Activated naive CD4-positive, alpha-beta T cell treated with Interleukin-2 at 50 U/mL for 16 hours (primary cell): ENCODE measurements at places on chromosomes 2 and 18.

GRCh38 chr2:136118819-136119716 lies 1.1 kb upstream of the CXCR4 start:
- peak; percentile 81 for DNase-seq

- DNase-seq: no peak
Measured at GRCh38 chr18:43482136-43482535, 204.8 kb upstream of the SYT4 start.

DNA sequence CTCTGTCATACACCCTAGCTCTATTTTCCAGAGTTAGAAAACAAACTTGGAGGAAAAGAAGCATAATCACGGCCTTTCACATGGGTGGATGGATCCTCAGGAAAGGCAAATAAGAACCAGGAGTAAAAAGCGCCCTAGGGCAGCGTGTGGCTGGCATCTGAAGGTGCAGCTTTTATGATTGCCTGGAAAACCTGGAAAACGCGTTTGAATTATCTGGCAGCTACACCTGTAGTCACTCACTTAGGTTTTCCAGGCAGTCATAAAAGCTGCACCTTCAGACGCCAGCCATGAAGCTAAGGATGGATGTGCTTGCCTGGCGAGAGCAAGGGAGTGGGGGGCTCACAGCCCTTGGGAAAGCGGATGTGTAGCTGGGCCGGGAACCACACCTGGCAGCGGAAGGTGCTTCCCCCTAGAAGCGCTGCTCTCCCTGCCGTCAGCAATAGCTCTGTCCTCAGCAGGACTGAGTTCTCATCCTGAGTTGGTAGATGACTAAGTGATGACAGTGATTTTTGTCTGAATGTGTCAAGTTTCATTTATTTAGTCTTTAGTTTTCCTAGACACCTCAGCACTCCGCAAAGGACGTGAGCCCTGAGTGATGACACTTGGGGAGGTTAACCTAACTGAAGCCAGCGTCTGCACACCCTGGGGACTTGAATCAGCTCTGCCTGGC lies 82.0 kb downstream of the DCDC2C start:
- DNase-seq: no peak

DNA sequence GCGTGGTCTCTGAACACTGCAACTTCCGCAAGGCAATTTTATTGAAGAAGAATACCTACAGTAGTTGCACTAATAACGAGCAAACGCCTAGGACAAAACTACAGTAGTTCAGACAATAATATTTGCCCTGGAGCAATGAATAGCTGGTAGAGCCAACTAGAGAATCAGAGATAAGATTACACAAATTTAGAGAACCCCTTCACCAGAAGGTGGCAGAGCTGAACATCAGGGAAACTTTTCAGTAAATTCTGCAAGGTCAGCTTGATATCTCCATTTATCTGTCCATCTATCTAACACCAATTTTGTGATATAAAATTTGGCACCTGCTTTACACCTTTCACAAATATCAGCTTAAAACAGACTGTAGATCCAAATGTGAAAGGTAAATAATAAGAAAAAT lies 43.8 kb downstream of the CDH19 start:
- DNase-seq: no peak

DNA sequence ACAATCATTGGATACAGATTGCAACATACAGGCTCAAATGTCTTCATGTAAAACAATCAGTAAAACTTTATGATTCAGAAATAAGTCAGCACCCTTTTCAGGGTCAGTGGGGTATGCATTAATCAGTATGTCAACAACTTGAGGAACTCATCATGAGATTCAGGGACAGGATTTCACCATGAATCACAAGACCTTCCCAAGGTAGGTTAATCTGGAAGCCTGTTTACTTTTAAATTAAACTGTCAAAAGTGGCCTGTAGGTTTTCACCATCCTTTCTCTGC lies 104.8 kb downstream of the SP100 start:
- DNase-seq: no peak

GRCh38 chr18:51727780-51728179 lies 530.3 kb upstream of the MEX3C start:
- DNase-seq: no peak

DNA sequence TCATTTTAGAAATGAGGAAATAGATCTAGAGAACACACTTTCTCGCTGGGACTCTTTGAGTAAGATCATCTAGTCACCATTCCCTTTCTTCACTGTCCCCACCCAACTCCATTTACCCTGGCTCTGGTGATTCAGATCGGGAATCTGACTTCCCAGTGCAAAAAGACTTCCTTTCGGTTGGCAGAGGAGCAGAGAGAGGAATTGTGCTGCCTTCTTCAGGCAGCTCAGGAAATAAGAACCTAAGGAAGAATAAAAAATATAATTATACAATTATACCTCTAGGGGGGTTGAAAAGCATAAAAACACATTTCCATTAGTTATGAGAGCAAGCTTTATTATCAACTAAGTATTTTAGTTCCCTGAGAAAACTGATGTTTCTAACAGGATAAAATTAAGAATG lies 9.3 kb upstream of the MPP4 start:
- DNase-seq: no peak

- DNase-seq: no peak
Measured at GRCh38 chr2:128754246-128754724, 435.6 kb upstream of the HS6ST1 start.

GRCh38 chr2:122867941-122868340 lies 1112.5 kb downstream of the TSN start:
- no peak for DNase-seq

- no peak for DNase-seq
Measured at GRCh38 chr2:231395188-231396057, at the start of gene B3GNT7. Gene B3GNT7, plus strand, starts transcription at chr2:231395710. Its CDS starts 94 bp downstream, at chr2:231395804.

DNA sequence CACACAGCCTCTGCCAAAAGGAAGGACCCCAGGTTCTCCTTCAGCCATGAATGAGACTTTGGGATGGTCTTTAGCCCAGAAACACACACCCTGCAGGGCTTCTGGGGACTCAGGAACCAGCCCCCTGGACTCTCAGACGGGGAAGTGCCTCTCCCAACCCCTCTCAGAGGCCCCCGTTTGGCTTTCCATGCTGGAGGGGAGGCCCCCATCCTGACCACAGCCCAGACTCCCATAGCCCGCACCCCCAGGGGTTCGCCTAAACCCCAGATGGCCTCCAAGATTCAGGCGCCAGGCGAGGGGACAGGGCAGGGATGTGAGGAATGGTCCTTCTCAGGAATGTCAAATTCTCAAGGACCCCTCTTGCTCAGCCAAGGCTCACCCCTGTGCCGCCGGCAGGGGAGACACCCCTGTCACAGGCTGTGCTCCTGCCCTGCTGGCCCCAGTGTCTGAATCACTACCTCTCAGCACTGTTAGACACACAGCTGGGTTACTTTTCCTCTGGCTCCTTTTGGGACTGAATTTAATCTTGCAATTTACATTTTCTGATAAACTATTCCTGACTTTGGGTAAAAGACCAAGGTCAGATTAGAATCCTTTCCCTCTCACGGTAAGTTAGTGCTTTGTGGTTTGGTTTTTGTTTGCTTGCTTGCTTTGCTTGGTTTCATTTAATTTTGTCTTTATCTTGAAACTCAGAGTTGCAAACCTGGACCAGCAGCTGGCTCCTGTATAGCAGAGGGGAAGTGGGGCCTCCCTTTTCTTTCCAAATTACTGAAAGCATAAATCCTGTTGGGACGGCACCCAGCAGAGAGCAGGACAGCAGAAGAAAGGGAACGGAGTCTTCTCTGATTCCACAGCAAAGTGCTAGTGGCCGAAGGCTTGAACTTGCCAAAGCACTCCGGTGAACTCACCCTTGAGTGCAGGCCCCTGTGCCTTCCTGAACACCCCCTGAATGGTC lies 198.9 kb upstream of the RAB6C start:
- DNase-seq: no peak

DNA sequence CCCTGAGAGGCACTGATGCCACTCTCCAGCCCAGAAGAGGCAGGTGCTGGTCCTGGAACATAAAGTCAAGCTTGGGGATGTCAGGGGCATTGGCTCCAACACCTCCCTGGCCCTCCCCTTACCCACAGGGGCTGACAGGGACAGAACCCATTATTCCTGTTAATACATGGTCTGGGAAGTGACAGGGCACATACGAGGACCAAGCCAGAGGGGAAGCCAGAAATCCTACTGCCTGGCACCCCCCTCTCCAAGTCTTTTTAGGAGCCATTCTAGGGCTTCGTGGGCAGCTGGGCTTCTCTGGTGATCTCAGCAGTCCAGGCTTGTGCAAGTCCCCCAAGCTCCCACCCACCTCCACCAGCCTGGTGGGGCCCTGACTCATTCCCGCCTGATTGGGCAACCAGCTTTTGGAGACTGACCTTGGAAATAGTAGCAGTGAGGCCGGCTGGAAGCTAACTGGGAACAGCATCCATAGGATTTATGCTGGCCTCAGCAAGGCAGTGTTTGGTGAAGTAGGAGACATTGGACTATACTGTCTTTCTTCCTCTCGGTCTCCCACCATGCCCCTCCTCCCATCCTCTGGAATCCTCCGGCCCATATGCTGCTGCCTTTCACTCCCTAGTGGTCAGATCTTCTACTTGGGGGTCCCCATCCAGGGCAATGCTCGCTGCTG lies 86.4 kb upstream of the HK2 start:
- DNase-seq: no peak

- DNase-seq: peak; percentile 17
Measured at GRCh38 chr18:63979409-63979920, 9.6 kb downstream of the SERPINB8 start.

GRCh38 chr2:157891643-157892041 lies 15.5 kb upstream of the ACVR1 start:
- no peak for DNase-seq

DNA sequence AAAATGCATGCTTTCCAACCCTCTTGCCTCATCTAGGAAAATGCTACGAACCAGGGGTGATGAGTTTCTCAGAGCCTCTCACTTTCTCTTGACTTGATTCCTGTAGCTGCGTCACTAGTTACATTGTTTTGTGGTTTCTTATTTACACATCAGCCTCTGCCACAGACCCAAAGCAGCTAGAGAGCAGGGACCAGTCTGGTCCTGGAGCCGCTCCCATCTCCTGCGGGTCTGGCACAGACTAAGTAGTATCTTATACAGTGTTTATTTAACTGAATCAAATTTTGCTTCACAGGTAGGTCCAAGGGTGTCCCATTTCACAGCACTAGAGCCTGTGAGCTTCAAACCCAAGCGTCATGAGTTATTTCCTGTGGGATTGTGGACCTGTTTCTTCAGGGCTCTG lies 310.5 kb downstream of the MYCN start:
- no peak for DNase-seq

DNA sequence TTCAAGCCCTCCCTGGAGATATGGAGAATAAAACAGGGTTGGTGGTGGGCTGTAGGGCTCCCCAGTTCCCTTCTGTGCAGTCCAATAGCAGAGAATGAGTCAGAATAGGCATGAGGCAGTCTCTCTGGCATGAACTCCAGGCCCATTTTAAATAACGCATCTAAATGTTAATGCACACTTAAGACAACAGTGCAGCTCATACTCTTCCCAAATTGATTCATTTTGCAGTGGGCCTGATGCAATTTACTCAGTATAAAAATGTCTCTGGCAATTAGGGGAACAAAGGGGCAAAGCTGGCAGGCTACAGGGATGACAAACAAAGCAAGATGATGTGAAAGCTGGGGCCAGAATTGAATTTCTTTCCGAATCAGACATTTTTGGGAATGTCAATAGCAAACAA lies 402.8 kb downstream of the CLIP4 start:
- DNase-seq: no peak

- no peak for DNase-seq
Measured at GRCh38 chr18:48488388-48488850, 50.4 kb upstream of the CTIF start.

- no peak for DNase-seq
Measured at GRCh38 chr2:186593523-186593922, 3.7 kb downstream of the ITGAV start.

GRCh38 chr2:88024509-88024908 lies 8.2 kb upstream of the RNU2-63P start:
- DNase-seq: no peak

DNA sequence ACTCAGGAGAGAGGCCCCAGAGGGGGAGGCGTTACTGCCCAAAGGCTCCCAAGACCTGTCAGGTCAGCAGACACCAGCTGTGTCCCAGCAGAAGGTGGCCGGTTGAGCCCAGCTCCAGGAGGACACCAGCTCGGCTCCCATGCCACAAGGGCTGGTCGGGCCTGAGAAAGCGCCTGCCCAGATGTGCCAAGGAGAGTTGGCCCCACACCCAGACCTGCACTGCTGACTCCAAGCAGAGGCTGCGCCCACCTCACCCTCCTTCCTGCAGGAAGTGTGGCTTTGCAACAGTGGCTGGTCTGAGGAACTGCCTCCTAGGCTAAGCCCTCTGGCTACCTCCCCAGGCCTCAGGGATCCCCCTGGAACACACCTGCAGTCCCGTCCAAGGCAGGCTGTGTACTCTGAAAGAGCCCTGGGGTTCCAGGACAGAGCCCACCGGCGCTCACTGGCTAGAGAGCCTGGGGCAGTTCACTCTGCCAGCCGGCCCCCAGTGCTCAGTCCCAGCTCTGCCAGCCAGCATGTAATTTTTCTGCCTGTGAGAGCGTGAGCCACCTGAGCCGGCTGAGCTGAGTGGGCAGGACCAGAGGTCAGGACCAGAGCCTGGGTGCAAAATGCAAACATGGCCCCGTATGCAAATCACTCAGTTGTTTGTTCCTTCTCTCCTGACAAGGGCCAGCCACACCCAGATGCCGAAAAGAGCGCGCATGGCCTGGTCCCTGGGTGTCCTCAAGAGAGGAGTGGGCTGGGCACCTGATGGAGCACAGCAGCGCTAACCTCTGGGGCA lies 36.9 kb upstream of the PTMA start:
- DNase-seq: no peak

- no peak for DNase-seq
Measured at GRCh38 chr2:20422402-20423271, 24.2 kb upstream of the RHOB start.
